Neuronal stem cell (in vitro differentiated cells): ENCODE measurements at places on chromosomes 2 and 18.
A peak's percentile ranks its signal among the peaks of the same experiment; 100 is the strongest.

GRCh38 chr2:39435741-39436591 is 1.1 kb downstream of the MAP4K3 start:
- no peak for DNase-seq

- DNase-seq = no peak
Observed at GRCh38 chr2:220043155-220043989, 415.9 kb downstream of the SLC4A3 start.

- DNase-seq = no peak
Observed at GRCh38 chr2:239773228-239774141, 251.7 kb downstream of the NDUFA10 start.

DNA sequence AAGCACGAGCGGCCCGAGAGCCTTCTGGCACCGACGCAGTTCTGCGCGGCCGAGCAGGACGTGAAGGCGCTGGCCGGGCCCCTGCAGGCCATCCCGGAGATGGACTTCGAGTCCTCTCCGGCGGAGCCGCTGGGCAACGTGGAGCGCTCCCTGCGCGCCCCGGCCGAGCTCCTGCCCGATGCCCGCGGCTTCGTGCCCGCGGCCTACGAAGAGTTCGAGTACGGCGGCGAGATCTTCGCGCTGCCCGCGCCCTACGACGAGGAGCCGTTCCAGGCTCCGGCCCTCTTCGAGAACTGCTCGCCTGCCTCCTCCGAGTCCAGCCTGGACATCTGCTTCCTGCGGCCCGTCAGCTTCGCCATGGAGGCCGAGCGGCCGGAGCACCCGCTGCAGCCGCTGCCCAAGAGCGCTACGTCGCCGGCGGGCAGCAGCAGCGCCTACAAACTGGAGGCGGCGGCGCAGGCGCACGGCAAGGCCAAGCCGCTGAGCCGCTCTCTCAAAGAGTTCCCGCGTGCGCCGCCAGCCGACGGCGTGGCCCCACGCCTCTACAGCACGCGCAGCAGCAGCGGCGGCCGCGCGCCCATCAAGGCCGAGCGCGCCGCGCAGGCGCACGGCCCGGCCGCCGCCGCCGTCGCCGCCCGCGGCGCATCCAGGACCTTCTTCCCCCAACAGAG is 70.4 kb downstream of the ARHGEF33 start:
- peak; percentile 56 for DNase-seq

GRCh38 chr2:81901017-81901416 is 1596.5 kb upstream of the LRRTM1 start:
- DNase-seq = no peak

DNA sequence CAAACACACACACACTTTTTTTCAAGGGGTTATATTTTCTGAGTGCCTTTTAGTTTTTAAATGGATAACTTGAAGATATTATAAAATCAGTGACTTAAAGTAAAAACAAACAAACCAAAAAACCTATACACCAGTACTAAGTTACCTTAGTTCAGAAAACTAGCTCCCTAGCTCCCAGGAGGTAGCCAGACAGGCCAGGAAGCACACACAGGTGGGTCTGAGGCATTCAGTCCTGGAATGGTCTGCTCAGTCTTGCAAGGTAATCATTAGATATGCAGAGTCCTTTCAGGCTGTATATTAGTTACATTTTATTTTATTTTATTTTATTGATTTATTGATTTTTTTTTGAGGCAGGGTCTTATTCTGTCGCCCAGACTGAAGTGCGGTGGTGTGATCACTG is 10.7 kb upstream of the DYNC2LI1 start:
- no peak for DNase-seq

DNA sequence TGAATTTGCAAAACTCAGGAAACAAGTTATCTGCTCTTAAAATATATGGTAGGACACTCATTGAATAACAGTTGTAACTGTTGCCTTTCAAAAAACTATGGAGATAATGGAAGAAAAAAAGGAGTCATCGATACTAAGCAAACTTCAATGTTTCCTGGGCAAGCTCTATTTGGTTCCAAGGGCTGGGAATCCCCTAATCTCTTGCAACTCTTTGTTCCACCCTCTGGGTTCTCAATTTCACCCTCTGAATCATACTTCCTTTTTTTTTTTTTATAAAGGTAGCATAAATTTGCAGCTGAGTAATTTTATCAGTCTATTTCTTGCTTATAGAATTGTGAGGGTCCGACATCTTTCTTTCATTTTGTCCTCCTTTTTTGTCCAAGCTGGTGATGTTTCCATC is 36.7 kb downstream of the SLC9A4 start:
- DNase-seq = no peak

- DNase-seq = no peak
Observed at GRCh38 chr18:58544179-58544578, 84.7 kb downstream of the ALPK2 start.

GRCh38 chr2:101830146-101830545 is 132.6 kb downstream of the MAP4K4 start:
- no peak for DNase-seq

DNA sequence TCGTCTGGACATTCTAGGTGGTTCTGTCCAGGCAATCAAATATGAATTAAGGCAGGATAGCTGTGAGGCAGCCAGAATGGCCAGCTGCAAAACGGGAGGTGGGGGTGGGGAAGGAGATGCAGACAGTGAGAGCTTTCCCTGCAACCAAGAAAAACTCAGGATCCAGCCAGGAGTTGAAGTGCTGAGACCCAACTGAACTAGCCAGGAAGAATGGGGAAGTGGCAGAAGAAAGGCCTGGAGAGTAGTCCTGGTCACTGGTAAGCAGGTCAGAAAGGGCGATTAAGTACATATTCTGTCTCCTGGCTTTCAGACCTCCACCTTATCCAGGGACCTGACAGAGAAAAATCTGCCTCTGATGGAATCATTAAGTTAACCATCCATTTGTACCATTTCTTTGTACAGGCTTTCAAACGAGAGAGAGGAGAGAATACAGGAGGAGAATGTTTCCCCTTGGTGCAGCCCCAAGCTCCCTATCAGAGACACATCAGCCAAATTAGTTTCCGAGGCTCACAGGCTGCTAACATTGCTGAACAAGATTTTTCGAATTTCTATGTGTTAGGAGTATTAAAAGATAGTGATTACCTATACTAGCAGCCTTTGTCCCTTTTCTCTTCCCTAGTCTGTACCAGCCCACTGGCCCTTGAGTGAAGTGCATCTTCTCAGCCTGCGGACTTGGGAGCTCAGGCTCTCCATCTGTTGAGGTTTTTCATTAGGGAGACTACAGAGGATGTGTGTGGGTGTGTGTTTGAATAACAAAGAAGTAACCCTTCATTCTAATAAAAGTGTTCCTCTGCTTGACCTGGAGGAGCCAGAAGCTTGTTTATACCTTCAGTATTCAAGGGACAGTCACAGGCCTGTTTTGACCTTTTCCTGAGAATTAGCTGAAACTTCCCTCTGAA is 12.5 kb upstream of the HOXD1 start:
- no peak for DNase-seq

GRCh38 chr2:54012538-54013141 is 41.8 kb upstream of the PSME4 start:
- no peak for DNase-seq

- DNase-seq = no peak
Observed at GRCh38 chr2:10499275-10499907, 51.3 kb upstream of the ODC1 start.

DNA sequence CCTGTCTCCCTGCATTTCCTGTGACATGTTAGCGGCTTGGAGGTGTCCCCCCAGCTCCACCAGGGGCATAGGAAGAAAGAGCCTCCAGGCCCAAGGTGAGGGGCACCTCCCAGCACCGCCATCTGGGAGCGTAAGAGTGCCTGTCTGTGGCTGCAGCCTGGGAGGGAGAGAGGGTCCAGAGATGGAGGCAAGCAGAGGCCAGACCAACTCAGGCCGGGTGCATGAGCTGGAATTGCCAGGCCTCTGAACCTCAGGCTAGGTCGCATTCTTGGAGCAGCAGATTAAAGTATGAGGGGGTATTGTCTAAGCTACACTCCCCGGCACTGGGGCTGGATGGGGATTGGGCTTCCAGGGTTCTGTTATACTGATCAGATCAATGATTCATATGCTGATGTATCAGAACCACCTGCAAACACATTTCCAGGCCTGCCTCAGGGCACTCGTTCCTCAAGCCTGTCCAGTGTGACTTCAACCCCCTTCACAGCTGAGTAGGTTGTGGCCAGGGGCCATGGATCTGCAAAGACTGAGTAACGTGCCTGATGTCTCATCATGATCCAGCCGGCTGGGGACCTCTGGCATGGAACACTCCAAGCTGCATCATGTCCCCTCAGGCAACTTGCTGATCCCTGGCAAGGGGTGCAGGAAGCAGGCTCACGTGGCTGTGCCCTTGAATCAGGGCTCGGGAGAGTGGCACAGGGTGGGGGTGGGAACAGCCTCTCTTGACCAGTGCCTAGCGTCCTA is 73.2 kb downstream of the HS1BP3 start:
- DNase-seq = no peak

GRCh38 chr2:230008708-230009066 is 60.0 kb downstream of the SLC16A14 start:
- DNase-seq = no peak

DNA sequence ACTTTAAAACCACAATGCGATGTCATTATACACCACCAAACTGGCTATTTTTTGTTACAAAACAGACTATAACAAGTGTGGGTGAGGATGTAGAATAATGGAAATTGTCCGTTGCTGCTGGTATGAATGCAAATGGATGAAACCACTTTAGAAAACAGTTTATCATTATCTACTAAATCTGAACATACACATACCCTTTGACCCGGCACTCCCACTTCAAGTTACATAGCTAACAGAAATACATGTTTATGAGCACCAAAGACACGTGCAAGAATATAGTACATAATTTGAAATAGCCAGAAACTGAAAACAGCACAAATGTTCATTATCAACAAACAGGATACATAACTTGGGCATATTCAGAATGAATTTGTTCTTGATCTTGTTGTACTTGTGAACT is 206.4 kb upstream of the CHAC2 start:
- DNase-seq = no peak

- DNase-seq = no peak
Observed at GRCh38 chr18:57446322-57446721, 11.1 kb downstream of the ONECUT2 start.

GRCh38 chr2:74567881-74568280 is 13.4 kb downstream of the DOK1 start:
- DNase-seq = no peak

- DNase-seq = no peak
Observed at GRCh38 chr2:43171789-43172188, 54.6 kb downstream of the ZFP36L2 start.

- DNase-seq = no peak
Observed at GRCh38 chr2:214503568-214503967, 92.7 kb downstream of the VWC2L start.

- DNase-seq = no peak
Observed at GRCh38 chr18:58581265-58581664, 47.6 kb downstream of the ALPK2 start.

DNA sequence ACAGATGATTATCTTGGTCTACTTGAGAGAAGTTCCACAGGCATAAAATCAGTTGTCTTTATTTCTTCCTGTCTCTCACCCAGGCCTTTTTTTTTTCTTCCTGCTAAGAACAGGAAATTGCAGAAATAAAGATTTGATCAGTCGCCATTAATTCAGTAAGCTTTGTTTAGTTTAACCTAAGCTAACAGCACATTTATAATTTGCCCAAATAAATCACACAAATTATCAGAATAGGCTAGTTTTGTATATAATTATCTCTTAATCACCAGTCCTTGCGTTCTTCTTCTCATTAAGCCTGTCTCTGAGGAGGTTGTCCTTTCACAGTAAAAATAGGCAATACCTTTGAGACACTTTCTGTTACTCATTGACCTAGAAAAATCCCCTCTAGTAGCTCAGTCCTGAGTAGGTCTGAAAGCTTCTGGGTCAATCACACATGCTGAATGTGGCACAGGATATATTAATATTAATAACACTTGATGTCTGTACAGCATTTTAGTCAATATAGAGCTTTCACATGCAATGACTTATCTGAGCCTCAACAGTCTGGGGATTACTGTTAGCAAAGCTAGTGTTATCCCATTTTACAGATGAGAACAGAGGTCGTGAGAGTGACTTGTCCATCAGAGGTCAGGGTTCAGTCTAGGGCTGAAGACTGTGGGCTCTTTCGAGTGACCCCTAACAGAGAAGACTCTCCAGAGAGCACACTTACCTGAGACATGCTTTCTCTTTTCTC is 11.2 kb upstream of the STK17B start:
- no peak for DNase-seq

DNA sequence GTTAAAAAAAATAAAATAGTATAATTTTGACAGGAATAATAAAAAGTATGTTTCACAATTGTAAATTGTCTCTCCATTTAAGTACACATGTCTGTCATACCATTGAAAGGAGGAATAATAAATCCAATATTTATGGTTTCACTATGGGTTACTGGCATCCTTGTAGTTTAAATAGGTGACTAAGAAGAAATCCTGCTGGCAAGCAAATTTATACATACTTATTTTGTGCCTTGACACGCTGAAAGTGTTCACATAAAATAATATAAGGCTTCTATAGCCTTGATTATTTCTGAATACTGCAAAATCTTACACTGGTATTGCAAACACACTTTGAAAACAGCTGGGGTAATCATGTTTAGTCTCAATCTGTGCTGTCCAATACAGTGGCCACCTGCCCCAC is 138.3 kb upstream of the ETAA1 start:
- no peak for DNase-seq

- no peak for DNase-seq
Observed at GRCh38 chr2:159484532-159484931, 131.8 kb downstream of the BAZ2B start.

DNA sequence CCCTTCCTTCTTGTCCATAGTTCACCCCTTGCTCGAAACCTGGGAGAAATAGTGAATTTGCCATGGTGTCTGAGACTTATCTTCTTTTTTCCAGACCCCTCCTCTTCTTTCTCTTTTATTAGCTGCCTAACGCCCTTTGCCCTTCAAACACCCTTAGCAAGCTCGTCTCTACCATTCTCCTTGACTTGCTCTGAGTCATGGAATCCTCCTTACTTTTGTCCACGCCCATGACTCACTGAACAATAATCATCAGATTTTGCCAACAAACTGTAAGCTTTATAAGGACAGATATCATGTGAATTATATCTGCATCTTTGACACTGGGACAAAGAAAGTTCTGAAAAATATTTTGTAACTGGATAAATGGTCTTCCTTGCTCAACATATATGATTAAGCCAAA is 67.1 kb upstream of the CNTNAP5 start:
- no peak for DNase-seq

DNA sequence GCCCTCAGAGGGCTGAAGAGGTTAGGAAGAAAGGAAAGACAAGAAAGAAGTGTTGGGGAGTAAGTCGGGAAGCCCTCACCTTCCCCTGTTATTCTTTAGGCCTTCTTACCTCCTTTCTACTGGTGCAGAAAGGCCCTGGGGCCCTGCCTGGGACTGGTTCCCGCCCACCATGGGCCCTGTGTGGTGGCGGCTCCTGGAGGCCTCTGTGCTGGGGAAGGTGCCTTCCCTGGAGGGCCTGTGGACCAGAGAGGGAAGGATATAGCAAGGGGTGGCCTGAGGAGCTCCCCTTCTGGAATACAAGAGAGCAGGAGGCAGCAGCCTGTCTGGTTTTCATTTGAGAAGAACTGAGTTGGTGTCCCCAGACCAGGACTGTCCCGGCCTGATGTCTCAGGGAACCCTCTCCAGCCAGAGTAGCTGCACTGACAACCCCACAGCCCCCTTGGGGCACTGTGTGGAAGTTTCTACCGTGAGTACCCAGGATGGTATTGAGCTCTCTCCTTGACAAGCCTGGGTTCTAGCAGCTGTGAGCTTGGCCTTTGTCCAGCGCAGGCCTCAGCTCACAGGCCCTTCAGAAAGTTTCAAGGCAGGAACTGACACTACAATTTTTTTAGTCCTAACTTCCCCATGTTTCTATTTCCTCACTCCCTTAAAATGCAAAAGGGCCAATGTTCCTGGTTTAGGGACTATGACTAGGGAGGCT is 47.1 kb downstream of the EFR3B start:
- DNase-seq = no peak
